Activated CD8-positive, alpha-beta T cell treated with anti-CD3 and anti-CD28 coated beads, Interleukin-2, amount 10 ng/mL, durations not matched to agents 7 days and 5 days (primary cell): ENCODE measurements at places on chromosomes 5 and 9. TPM values are rescaled to one million over a fixed set of nuclear protein-coding genes. Genes with fewer than 3 reads are reported as not detected.

GRCh38 chr5:83230511-83230910 is 153.2 kb downstream of the XRCC4 start:
- no peak overlapping the region for H3K27ac ChIP-seq
- no peaks in the 10 kb centered on the region for H3K4me1 ChIP-seq
- H3K27me3 ChIP-seq = no peaks in the 10 kb centered on the region
- no peak for DNase-seq

Gene WNT8A
- not detected for total RNA-seq

Gene PCDHAC2
- total RNA-seq = not detected

DNA sequence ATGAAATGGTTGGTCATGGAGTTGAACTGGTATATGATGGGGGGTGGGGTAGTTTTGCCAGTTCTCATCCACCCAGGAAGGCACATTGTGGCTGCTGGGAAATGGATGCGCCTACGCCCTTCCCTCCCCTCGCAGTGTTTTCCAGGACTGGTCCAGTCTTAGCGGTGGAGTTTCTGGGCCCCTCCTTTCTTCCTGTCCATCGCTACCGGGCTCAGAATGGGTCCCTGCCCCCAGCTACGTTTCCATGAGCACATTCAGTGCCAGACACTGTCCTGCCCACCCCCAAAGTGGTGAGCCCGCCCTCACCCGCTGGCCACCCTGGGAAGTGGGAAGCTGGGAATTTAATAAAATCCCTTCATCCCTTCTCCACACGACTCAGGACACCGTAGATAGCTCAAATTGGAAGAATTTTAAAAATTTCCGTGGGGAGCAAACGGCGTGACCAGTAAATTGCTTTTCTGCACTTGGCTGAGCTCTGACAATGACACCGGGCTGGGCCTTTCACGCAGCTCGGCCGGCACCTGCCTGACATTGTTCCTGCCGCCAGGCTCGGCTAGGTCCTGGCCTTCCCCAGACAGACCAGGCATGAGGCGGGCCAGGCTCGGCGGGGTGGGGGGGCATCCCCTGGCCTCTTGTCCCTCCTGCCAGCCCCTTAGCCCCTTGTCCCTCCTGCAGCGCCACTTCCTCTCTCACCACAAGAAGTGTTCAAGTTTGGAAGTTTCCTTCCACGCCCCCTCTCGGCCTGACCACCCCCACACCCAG is 3.6 kb downstream of the FGF18 start:
- H3K4me3 ChIP-seq = no peak overlapping the region
- H3K4me1 ChIP-seq = peaks cover 17% of the 10 kb centered on the region
- H3K27me3 ChIP-seq = peaks cover 24% of the 10 kb centered on the region
- no peak overlapping the region for H3K27ac ChIP-seq
- DNase-seq = no peak

Gene SLC25A2
- total RNA-seq = 0.84 TPM

DNA sequence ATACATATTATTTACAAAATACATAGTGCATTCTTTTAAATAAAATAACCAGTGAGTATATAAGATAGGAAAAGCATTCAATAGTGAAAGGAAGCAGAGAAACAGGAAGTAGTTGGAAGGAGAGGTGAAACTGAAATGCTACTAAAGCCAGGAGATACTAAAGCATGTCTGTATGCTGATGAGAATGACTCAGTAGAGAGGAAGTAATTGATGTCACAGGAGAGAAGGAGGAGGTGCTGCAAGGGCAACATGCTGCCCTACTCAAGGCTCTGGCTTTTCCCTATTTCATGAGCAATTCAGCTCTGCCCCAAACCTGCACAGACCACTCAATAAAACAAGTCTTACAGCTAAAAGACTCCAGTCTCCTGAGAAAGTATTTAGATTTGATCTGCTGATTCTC is 108.5 kb upstream of the TXNDC8 start:
- no peak for DNase-seq
- no peaks in the 10 kb centered on the region for H3K36me3 ChIP-seq
- no peak overlapping the region for H3K27ac ChIP-seq
- H3K27me3 ChIP-seq = no peaks in the 10 kb centered on the region
- H3K4me3 ChIP-seq = no peak overlapping the region

GRCh38 chr5:113552137-113552536 is 38.6 kb downstream of the YTHDC2 start:
- H3K4me1 ChIP-seq = no peaks in the 10 kb centered on the region
- H3K4me3 ChIP-seq = no peak overlapping the region
- no peaks in the 10 kb centered on the region for H3K27me3 ChIP-seq

GRCh38 chr9:18020121-18020745 is 441.4 kb downstream of the SH3GL2 start:
- H3K4me3 ChIP-seq = no peak overlapping the region
- H3K36me3 ChIP-seq = no peaks in the 10 kb centered on the region
- no peaks in the 10 kb centered on the region for H3K27me3 ChIP-seq
- no peaks in the 10 kb centered on the region for H3K4me1 ChIP-seq
